ENCODE measurements at places on chromosomes 2 and 18. TPM values are rescaled to one million over a fixed set of nuclear protein-coding genes. Genes with fewer than 3 reads are reported as not detected.

DNA sequence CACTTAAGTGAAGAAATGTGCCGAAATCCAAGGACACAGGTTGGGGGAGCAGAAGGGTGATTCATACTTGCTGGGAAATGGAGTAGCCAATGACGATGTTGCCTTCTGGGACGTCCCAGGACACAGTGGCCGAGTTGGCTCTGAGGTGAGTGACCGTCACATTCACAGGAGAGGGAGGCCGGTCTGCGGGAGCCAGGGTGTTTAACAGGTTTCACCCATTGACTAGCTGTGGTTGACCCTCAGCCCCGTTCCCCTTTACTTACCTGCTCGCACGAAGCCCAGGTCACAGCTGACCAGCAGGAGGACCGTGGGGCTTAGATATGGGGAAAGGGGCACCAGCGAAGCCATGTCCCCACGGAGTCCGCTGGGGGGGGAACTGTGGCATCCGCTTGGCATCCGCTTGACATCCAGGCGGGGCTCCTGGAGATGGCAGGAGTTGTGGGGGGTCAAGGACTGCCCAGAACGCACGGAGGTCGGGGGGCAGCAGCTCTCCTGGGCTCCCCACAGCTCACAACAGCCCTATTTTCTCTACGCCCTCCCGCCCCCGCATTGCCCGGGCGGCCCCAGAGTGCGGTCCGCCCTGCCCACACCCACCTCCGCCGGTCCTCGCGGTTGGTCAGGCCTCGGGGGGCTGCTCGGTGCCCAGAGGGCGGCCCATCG lies 586 bp downstream of the FNDC4 start:
- DNase-seq: no peak

NCKAP5 gene
- not detected for total RNA-seq

DNA sequence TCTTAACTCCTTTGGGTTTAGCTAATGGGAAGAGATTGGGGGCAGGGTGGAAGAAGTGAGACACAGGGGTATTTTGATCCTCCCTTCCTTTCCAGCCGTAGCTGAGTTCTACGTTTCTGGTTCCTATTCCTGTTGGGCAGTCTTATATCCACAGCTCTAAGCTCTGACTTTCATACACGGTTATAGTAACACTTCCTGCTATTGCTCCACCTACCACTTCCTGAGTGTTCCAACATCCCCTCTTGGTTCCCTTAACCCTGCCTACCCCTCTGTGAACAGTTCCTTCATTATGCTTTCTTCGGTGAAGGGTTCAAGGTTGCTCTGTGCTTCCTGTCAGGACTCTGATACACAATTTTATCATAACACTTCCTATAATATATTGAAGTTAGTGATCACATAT lies 205.1 kb downstream of the DNAH7 start:
- no peak for DNase-seq

BOLL gene
- not detected for total RNA-seq

KLHL14 gene
- total RNA-seq: not detected

DNA sequence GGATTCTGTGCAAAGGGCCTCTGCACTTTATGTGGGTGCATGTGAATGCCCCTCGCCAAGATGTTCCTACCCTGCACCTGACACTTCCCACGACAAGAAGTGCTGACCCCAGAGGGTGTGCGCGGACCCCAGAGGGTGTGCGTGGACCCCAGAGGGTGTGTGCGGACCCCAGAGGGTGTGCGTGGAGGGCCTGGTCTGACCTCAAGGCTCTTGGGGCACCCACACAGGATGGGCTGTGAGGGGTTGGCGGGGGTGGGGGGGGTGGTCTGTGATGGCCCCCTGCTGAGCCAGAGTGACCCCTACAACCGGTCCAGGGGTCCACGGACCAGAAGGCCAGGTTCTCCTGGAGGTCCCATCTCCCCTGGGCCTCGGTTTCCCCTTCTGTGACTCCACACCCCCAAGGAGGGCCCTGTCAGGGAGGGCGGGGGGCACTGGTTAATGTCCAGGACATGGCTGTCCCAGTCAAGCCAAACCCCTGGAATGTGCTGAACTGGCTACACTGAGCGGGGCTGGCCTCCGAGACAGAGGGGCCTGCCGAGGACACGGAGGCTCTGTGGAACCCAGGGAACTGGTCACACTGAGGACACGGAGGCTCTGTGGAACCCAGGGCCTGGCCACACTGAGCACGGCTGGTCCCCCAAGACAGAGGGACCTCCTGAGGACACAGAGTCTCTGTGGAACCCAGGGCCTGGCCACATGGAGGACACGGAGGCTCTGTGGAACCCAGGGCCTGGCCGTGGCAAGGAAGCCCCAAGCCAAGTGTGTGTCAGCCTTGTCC lies 3.1 kb downstream of the NEU4 start:
- no peak for DNase-seq

GRCh38 chr2:209236377-209236776 lies 187.5 kb upstream of the MAP2 start:
- no peak for DNase-seq

CCDC138 gene
- total RNA-seq: 10.2 TPM

ITGB6 gene
- not detected for total RNA-seq

SIX3 gene
- not detected for total RNA-seq

DNA sequence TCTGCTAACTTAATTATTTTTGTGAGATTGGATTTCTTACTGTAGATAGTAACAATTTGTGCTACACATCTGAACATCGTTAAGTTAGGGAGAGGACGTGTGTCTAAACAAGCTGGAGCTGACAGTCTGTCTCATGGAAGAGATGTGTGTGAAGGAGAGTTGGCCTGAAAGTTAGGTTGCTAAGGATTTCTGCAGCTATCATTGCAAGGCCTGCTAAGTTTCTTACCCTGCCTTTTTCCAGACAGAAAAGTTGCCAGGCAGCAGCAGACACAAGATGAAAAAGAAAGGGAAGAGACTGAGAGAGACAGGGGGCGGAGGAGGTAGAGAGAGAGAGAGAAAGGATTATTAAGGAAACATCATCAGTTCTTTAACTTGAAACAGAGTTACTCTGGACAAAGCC lies 4.1 kb upstream of the LRP1B start:
- DNase-seq: no peak

SLC40A1 gene
- total RNA-seq: 0.47 TPM

INHA gene
- not detected for total RNA-seq

GRCh38 chr2:43226558-43226954 lies at the start of gene ZFP36L2:
Gene ZFP36L2, minus strand, starts transcription at chr2:43226606. Its CDS starts 291 bp downstream, at chr2:43226315.
- DNase-seq: peak; percentile 97

DNA sequence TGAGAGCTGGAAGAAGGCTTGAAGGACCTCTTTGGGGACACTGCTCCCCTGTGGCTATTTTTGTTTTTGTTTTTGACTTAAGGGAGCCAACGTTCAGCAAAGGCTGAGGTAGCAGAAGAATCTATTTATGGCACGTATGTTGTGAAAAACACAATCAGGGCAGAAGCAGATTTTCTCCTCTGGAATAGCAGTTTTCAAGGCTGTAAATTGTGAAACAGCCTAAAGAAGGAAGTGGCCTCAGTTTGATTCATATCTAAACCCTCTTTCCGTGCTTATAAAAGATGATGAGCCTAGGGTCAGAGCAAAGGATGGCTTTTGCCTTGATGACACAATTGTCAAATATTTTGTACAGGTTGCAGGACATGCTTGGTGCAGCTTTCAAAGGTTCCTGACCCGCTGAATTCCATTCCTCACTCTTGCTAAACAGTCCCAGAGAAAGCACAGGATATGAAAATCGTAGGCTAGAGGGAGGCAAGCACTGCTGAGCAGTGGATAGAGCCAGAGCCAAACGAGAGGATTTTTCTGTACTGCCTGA lies 106.2 kb upstream of the DLX2 start:
- DNase-seq: no peak

- no peak for DNase-seq
Measured at GRCh38 chr2:116133381-116133942, 1681.0 kb upstream of the DDX18 start.

GRCh38 chr2:63914311-63914710 lies 72.6 kb downstream of the UGP2 start:
- DNase-seq: no peak

DNA sequence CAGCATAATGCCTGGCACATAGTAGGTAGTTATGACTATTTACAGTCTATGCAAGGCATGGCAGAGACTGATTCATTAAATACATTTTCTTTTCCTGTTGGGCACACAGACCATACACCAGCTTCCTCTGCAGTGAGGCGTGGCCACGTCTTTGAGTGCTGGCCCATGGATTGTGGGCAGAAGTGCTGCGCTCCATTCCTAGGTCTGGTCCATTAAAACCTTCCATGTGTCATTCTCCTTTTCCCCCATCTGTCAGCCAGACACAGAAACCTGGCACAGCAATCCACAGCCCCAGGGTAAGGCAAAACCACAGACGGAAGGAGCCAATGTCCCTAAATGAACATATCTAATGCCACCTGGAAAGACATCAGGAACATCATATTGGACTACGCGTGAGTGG lies 141.9 kb downstream of the TTC32 start:
- DNase-seq: no peak

DNA sequence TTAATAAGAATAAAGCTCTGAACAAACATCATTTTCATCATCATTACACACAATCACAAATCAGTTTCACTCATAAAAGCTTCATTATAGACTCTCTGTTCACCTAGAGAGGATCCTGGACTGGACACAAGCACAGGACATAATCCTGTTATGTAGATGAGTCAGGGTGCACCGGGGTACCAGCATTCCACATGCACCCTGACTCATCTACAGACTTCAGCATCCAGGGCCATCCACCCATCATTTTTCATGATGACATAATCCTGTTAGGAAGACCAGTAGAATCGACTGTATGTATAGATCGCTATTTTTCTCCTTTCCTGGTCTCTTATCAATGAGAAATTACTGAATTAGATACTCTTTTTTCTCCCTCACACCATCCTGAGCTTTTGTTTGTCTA lies 73.7 kb upstream of the PIK3C3 start:
- no peak for DNase-seq

DNA sequence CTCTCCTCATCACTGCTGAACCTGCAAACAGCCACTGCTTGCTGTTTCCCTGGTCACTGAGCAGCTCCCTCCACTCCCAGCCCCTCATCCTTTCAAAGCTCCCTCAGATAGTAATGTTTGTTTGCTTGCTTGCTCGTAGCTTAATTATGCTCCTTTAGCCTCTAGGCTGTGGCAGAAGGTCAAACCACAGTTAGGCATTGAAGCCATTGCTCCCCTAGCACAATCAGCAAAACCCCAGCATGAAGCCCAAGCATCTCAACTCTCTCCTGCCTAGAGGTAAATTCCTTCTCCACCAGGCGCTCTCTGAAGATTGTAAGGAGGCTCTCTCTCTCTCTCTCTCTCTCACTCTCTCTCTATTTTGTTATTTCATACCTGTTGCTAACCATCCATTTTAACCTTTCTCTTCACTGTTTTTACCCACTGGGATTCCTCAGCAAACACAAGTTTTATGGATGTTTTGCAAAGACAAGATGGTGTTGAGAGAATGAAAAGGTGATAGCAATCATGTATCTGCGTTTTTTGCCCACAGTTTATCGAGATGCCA lies 135.9 kb upstream of the HNRNPA3 start:
- no peak for DNase-seq

GRCh38 chr2:144165599-144166250 lies 354.2 kb downstream of the ZEB2 start:
- DNase-seq: no peak

- DNase-seq: no peak
Measured at GRCh38 chr18:48036226-48036625, 105.8 kb upstream of the SMAD2 start.

- no peak for DNase-seq
Measured at GRCh38 chr2:239586651-239587310, 186.0 kb upstream of the HDAC4 start.

- no peak for DNase-seq
Measured at GRCh38 chr2:231355508-231356465, 39.7 kb upstream of the B3GNT7 start.

DNA sequence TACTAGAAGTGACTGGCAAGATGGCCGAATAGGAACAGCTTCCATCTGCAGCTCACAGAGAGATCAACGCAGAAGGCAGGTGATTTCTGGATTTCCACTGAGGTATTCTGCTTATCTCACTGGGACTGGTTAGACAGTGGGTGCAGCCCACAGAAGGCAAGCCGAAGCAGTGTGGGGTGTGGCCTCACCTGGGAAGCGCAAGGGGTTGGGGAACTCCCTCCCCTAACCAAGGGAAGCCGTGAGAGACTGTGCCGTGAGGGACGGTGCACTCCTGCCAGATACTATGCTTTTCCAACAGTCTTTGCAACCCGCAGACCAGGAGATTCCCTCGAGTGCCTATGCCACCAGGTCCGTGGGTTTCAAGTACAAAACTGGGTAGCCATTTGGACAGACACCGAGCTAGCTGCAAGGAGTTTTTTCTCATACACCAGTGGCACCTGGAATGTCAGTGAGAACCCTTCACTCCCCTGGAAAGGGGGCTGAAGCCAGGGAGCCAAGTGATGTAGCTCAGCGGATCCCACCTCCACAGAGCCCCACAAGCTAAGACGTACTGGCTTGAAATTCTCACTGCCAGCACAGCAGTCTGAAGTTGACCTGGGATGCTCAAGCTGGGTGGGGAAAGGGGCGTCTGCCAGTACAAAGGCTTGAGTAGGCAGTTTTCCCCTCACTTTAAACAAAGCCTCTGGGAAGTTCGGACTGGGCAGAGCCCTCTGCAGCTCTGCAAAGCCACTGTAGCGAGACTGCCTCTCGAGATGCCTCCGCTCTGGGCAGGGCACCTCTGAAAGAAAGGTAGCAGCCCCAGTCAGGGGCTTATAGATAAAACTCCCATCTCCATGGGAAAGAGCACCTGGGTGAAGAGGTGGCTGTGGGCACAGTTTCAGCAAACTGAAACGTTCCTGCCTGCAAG lies 40.1 kb downstream of the PLEK start:
- no peak for DNase-seq

RHOB gene
- 9.1 TPM for total RNA-seq

NDUFS1 gene
- total RNA-seq: 82.1 TPM

DNA sequence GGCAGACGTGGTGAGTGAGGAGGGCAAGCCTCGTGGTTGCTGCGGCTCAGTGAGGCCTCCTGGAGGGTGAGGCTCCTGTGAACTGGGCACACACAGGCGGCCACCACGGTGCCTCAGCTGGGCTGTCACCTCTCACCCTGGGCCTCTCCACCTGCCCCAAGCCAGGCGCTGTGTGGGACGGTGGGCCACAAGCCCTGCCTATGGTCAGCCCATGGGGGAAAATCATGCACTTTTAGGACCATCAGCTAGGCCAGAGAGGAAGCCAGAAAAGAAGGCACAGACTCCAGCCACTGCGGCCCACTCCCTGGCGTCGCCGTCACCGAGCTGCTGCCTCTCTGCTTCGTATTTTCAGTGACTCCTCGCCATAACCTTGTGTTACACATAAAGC lies 28.5 kb upstream of the HS6ST1 start:
- no peak for DNase-seq

GRCh38 chr2:106269591-106270291 lies 75.6 kb upstream of the UXS1 start:
- peak; percentile 64 for DNase-seq

PIK3C3 gene
- total RNA-seq: 57.0 TPM

- DNase-seq: no peak
Measured at GRCh38 chr2:128308284-128308731, 10.4 kb downstream of the HS6ST1 start.

DPP10 gene
- total RNA-seq: not detected

R3HDM1 gene
- 57.3 TPM for total RNA-seq

- DNase-seq: no peak
Measured at GRCh38 chr2:20552847-20553246, 98.1 kb downstream of the HS1BP3 start.

All from activated CD8-positive, alpha-beta memory T cell treated with anti-CD3 and anti-CD28 coated beads, Interleukin-2, amount 10 ng/mL, durations not matched to agents 7 days and 5 days (primary cell).